ENCODE measurements at places on chromosomes 12 and 14.

- no peak for DNase-seq
Measured at GRCh38 chr14:28867571-28867970, 101.0 kb downstream of the FOXG1 start.

- DNase-seq = no peak
Measured at GRCh38 chr14:33510063-33510481, 440.8 kb downstream of the EGLN3 start.

DNA sequence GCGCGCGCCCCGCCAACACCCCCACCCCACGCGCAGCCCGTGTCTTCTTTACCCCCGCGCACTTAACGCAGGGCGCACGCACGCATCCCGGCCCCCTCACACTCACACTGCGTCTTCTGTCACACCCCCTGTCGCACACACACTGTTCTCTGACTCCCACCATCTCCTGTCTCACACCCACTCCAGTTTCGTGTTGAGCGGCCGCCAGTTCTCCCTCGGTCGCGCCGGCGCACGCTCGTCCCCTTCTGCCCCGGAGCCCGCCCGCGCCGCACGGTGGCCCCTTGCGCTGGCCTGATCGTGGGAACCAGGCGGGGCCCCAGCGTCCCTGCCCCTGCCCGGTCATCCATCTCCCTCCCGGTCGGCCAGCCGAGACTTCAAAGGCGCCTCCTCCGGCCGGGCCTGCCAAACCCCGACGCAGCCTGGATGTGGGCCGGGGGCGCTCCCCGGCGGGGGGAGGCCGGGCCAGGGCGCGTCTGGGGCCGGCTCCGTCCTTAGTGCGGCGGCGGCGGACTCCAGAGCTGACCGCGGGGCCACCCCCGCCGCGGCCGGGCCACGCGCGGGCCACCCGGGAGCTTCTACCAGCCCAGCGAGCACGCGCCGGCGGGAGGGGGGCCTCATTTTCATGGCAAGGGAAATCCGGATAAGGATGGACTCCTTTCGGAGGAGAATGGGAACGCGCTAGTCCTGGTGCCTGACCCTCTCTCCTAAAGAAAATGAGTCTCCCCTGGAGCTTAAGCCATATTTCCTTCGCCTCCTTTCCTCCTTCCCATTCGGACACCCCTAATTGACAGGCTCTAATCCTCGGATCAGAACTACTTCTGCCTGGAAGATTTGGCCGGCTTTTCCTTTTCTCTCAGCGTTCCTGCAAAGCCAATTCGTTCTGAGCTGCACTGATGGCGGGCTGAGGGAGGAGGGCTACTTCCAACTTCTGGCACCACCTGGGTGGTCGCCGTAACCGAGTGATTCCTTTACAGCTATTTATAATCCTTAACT is 82.0 kb upstream of the HMGA2 start:
- DNase-seq = no peak

DNA sequence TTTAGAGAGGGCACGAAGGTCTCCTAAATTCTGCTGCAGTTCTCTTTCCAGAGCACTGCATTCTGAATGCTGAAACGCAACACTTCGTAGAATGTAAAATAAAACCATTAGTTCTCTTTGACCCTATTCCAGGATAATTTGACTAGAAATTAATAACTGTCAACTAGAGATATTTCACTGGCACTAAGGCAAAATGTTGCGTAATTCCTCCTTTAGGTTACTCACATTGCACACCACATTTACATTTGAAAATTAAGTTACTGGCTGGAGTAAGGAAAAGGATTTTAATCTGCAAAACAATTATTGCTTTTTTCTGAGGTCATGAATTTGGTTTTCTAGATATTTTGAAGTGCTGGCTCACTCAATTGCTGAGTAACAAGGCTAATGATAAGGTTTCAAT is 58.0 kb upstream of the TRHDE start:
- DNase-seq = no peak

DNA sequence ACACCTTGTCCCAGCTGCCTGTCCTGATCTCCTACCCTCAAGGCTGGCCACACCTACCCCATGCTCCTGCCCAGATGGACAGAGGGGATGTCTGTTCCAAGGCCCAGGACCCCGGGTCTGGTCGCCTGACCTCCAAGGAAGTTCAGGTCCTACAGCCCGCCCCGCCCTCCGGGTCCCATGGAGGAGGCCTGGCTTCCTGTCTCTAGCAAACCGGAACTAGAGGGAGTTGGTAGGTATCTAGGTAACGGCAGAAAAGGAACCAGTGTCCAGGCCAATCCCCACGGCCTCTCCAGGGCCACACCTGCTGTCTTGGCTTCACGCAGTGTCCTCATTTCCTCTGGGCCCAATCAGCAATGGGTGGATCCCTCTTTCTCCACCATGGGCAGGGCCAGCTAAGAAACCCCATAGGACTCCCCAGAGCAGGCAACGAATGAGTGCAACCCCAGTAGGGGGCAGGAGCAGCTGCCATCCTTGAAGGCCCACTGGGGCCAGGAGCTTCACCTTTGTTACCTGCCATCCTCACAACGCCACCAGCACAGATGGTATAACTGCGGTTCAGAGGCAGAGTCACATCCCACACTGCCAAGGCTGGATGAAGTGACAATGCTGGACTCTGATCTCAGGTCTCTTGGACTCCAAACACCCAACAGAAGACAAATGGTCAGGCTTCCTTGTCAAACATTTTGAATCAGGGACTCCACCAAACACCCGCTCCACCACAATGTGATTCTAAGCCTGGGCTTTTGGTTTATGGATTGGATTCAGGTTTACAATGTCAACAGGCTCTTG is 25.1 kb upstream of the RPLP0 start:
- DNase-seq = no peak

DNA sequence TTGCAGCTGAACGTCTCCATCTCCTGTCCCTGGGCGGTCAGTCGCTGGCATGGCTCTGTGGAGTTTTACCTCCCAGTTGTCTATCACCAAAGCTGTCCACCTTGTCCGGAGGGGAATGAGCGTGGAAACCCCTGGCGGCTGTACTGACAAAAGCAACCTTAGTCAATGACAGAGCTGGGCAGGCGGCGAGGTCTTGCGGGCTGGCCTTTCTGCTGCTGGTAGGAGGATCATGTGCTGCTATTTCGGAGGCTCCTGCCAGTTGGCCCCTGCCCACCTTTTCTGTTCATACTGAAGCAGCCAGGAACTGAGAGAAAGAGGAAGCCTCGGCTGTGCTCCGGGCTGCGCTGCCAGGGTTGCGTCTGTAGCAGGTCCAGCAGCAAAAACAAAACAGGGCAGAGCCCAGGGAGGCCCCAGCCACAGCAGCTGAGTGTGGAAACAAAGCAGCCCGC is 57.7 kb downstream of the HMGA2 start:
- DNase-seq = no peak

DNA sequence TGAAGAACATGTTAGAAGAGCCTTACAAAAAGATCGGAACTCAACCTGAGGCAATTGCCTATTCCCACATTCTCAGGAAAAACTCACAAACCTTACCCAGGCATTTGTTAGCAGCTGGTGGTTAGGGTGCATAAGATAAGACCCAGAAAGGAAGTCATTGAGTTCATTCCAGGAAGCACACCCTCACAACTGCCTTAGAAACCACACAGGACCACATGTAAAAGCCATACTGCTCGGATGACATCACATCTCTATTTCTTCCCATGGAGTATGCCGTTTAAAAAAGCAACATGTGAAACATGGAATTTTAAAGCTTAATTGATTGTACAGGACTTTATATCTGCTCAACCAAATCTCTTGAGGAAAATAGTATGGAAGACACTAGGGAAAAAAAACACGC is 411.2 kb downstream of the DAD1 start:
- DNase-seq = no peak

GRCh38 chr14:61421212-61421923 is 100.0 kb downstream of the PRKCH start:
- no peak for DNase-seq

- DNase-seq = peak; percentile 3
Measured at GRCh38 chr14:87066221-87066817, 926.7 kb downstream of the GALC start.

GRCh38 chr12:75526655-75527511 is 15.5 kb upstream of the KRR1 start:
- peak; percentile 72 for DNase-seq

DNA sequence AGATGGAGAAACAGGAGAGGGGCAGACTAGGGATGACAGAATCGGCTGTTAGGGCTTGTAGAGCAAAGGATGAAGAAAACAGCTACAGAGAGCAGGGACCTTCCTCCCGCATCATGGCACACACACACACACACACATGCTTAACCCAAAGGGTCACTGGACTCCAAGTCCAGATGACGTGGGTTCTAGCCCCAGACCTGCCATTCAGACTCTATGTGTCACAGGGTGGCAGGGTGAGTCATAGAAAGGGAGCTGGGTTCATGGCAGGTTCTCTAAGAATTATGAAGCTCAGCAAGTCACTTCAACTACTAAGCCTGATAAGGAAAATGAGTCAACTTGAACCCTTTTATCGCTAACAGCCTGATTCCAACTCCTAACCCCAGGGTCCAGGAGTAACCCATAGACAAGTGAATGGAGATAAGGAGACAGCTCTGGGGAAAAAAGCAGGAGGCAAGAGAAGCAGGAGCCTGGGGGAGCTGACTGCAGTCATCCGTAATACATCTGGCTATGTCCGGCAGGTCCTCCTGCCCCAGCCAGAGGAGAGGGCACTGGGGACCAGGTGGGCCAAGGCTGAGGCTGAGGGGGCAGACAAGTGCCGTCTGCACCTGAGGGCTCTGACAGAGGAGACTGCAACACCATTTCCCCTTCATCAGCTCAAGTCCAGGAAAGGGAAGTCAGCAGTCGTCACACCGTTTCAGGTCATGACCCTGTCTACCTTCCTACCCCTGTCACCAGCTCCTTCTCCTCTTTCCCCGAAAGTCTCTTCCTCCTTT is 3.6 kb upstream of the TNFRSF1A start:
- no peak for DNase-seq
